CD4-positive, alpha-beta T cell (primary cell): ENCODE measurements at places on chromosomes 4 and X. TPM values are rescaled to one million over a fixed set of nuclear protein-coding genes. Genes with fewer than 3 reads are reported as not detected.

The GLRB gene
- not detected for total RNA-seq

The FAM156B gene
- 9.2 TPM for total RNA-seq

The BCORL1 gene
- total RNA-seq, result 3.5 TPM

DNA sequence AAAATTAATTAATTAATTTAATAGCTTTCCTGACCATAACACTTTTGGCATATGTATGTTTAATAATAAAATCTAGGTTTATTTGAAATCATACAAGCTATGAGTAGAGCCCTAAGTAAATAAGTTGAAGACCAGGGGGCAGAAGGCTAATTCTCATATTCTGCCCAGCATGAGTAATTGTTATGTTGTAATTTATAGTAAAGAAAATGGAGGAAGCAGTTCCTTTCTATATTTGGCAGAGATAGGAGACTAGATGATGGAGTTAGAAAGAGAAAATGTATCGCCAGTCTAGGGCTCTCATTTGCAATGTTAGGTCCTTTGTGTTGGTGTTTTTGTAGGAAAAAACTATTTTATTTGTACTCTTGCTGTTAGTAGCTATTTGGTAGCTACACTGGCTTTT is 89.1 kb downstream of the FNIP2 start:
- no peak for DNase-seq

- H3K4me1 ChIP-seq, result peaks cover 34% of the 10 kb centered on the region
- no peaks in the 10 kb centered on the region for H3K27me3 ChIP-seq
- H3K4me3 ChIP-seq, result peak within 1 kb of the TSS; percentile 44
- no peak for DNase-seq
Observed at GRCh38 chr4:153204247-153204671, at the start of gene TRIM2. TRIM2 (plus strand) TSS chr4:153204443; CDS start chr4:153204531, 88 bp downstream.
